Fibroblast of skin of scalp (primary cell): ENCODE measurements at places on chromosomes 1 and 21.

DNA sequence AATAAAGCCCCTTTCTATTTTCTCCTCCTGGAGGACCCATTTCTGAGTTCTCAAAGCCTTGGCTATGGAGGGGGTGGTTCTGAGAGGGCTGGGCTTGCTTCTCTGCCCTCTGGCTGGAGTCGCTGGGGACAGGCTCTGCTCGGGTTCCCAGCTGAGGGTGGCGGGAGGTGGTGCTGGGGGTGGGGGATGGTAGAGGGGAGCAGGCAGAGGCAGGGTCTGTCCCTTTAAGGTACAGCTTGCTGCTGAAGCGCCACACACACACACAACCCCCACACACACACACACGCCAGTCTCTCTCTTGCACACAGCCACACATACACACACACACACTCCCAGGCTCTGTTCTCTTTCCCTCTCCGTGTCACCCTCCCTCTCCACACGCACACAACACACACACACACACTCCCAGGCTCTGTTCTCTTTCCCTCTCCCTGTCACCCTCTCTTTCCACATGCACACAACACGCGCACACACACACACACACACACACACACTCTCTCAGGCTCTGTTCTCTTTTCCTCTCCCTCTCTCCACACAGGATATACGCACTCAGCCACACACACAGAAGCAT, 69.8 kb upstream of the SSBP3 start:
- DNase-seq: peak; percentile 48

DNA sequence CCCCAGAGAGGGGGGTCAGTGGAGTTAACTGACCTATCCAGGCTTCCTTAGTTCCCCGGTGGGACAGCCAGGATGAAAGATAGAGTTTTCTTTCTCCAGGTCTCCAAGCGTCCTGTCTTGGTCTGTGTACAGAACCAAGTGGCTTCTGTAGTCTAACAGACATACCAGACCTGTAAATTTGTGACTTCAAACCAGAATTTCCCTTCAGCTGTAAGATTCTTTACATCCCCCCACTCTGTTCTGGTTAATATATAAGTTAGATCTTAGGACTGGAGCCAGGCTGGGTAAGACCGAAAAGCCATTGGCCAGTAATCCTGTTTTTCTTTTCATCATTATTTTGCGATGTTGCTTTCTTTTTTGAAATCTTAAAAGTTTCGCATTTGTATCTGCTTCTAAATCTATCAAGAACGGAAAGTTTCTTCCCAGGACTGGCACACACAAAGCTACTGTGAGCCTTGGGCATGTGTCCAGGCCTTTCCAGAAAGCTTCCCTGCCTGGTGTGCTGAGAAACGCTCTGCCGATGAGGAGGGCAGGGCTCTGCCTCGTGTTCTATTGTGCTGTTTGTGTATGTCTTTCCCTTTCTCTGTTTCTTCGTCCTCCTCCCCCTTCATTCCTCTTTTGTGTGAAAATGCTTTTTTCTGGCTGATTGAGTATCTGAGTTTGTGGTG, 72.3 kb downstream of the RGL1 start:
- peak; percentile 35 for DNase-seq

GRCh38 chr1:147514233-147514632, 27.1 kb upstream of the BCL9 start:
- no peak for DNase-seq

DNA sequence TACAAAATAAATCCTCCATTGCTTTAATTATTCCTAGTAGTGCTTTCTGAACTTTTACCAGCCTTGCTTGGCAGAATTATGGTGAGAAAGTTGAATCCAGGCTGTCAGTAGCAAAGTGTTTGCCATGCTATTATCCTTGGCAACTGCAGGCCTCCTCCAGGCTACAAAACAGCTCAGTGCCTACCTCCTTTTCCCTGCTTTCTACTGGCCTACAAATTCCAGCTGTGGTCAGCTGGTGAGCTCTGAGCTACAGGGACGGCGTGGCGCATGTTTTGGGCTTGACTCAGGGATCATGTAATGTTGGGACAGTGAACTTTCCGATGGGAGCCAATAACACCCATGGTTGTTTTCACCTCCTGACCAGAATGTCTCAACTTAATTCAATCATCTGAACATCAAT, 456.1 kb upstream of the ADAMTS5 start:
- DNase-seq: peak; percentile 95

GRCh38 chr1:82494117-82494516, 693.4 kb downstream of the ADGRL2 start:
- DNase-seq: no peak

DNA sequence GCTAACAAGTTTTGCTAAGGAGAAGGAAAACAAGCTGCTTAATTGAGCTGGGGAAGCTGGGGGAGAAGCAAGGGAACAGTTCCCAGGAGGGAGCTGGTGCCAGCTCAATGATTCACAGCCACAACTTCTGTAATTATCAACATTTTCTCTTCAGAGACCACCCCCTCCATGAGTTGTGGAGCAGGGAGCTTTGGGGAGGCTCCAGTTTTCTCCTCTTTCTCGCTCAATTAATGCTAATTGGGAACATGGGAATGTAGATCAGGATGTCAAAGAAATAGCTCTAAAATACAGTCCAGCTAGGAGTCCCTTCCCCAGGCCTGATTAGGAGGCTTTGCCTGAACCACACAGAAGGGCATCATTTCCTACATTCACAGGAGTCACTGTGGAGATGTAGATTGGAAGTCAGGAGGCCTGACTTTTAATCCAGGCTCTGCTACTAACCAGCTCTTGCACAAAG, 12.1 kb upstream of the MNDA start:
- DNase-seq: no peak

GRCh38 chr1:167016100-167016750, 27.1 kb downstream of the MAEL start:
- DNase-seq: no peak

GRCh38 chr1:2945821-2946231, 75.4 kb upstream of the ACTRT2 start:
- no peak for DNase-seq

DNA sequence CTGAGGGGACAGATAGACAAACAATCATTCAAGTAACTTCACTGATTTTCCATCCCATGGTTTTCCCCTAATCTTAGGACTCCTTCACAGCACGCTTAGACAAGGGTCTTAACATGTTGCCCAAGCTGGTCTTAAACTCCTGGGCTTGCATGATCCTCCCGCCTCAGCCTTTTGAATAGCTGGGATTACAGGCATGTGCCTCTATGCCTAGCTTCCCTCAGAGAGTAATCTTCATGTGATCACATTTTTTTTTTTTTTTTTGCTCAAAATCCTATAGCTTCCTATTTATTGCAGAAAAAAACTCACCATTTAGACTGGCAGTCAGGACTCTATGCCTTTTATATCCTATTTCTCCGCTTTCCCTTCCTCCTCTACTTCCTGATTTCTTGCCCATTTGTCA, 90.4 kb upstream of the DPH5 start:
- DNase-seq: no peak

DNA sequence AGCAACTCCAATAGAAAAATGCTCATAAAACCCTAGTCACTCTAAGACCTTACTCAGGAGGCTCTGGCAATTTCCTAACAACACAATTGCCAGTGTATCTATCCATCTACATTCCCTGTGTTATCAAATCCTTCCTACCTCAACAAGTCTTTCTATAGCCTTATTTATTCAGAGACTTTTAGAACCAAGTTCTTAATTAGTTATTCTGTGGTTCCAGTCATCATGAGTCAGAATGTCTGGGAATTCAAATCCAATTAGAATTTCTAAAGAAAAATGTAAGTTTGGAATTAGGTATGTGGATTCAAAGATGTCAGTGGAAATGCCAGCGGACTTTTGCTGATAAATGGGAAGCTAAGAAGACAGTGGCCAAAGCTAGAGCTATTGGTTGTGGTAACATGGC, 302.6 kb upstream of the C1orf87 start:
- peak; percentile 11 for DNase-seq

GRCh38 chr1:6547301-6547700, 7.0 kb downstream of the NOL9 start:
- DNase-seq: peak; percentile 18

GRCh38 chr1:244626709-244627108, 26.2 kb upstream of the DESI2 start:
- no peak for DNase-seq

DNA sequence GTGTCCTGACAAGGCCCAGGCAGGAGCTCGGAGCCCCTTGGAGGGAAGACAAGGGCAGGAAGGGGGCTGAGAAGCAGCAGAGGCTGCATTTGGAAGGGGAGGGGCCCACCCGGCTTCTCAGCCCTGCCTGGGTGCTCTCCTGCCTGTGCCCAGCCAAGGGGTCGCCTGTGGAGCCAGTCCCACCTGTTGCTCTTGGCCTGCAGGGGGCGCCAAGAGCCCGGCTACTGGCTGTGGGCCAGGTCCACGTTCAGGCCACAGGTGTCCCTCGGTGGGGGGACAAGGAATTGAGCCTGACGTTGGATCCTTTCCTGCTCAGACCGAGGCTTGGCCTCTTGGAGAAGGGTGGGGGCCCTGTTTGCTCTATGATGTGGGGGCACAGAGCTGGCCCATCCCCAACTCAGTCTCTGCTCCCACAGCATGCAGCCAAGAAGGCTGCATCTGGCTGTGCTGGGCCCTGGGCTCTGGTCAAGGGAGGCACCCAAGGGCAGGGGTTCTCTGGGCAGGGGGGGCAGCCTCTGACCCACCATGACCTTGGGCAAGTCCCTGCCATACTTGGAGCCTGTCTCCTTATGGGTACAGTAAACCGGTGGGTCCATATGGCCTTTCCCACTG, 10.9 kb downstream of the WNT4 start:
- DNase-seq: no peak

- no peak for DNase-seq
Observed at GRCh38 chr1:246134789-246135188, 372.3 kb downstream of the SMYD3 start.

GRCh38 chr1:153795330-153795837, 20.2 kb downstream of the SLC27A3 start:
- DNase-seq: no peak

- DNase-seq: no peak
Observed at GRCh38 chr1:213276236-213276635, 225.2 kb downstream of the RPS6KC1 start.

DNA sequence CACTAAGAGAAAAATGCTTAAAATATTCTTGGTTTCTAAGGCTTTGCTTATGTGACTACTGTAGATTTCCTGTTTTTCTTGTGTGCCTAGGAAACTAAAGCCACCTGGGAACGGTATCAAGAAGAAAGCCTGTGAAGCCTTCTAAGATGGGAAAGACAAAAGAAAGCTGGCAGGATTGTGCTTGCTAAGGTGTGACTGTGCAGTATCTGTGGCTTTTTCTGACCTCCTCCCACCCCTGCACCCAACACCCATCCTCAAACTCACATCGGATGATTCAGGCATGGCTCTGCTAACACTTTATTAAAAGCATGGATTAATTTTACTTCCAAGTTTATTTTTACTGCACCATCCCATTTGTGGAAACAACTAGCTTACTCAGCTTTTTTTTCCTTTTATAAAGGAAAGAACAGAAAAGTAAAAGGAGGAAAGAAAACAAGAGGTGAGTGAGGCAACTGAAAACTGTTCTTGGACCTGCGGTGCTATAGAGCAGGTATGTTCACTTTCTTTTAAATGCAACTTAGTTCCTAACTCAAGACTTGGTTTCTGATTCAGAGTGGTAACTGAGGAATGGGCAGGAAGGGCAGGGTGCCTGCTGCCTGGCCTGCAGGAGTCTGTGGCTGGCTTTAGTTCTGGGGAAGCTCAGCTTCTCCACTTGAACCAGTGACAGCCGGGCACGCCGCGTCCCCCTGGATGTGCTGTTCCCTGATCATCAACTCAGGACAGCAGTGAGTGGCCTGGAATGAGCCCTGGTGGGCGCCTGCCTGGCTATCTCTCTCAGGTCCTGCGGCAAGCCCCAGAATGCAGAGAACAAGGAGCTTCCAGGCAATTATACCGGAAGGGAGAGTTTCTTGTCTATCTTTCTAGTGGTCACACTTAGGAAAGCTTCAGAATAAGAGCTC, at the start of gene GBP6:
TSS of gene GBP6 (plus strand) at position 422 of the 899 bp plus-strand sequence. CDS start 4,493 bp downstream, outside the sequence.
- no peak for DNase-seq

- no peak for DNase-seq
Observed at GRCh38 chr21:44870748-44871495, 2.6 kb downstream of the PTTG1IP start.

DNA sequence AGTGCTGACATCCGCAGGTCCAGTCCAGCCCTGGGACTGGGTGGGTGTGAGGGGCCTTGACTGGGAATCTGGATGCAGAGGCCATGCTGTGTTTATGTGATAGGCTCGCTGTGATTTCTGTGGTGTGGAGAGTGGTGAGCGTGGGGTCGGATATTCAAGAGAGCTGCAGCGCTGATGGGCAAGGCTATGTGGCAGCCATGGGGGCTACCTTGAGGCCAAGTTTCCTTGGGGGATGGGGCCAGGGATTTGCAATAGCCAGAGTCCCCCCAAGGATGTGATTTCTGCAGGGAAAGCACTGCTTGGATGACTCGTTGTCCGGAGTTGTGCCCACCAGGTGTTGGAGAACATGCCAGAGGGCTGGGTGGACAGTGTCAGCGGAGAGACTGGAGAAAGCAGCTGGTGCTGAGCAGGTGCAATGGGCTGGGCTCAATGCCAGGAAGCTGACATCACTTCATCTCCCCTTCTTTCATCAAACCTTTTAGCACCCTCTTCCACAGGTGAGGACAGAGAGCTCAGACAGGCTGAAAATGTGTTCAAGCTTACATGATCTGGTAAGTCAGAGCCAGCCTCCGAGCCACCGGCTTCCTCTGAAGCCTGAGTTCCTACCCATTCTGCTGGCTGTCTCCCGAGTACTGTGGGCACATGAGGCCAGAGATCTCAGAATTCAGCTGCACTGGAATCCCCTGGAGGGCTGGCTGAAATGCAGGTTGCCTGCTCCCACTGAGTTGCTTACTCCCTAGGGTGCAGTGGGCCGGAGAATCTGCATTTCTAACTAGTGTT, 132.9 kb downstream of the RHOU start:
- DNase-seq: no peak
